ENCODE measurements at places on chromosomes 12 and 14.

DNA sequence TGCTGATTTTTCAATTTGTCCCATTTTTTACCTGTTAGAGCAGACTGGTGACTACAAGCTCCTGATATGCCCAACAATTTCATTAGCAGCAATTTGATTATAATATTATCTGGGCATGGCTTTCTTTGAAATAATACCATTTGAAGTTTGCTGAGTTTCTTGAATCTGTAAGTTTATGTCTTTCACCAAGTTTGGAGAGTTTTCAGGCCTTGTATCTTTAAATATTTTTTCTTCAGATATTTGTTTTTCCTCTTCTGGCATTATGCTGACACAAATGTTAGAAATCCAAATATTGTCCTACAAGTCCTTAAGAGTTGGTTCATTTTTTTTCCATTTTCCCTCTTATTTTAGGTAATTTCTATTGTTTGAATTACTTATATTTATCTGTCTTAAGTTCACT, 30.4 kb downstream of the SLC2A13 start:
- no peak for DNase-seq

DNA sequence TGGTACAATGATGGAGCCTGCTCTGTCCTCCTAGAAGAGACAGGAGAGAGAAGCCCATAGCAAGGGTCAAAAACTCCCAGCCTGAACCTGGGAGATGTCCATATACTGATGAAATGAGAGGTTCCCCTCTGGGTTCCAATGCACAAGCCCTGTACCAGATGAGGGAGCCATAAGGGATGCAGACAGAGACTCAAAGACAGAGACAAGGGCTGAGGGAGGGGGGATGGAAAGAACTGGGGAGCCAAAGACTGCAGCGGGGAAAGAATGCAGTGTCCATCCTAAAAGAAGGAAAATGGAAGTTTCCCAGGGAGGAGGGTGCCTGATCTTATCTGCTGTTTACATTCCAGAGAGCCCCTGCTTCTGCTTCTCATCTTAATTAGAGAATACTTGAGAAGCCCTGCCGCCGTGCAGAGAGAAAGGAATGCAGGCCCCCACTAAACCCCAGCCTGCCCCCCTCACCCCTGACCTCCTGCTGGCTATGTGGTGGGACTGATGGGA, 27.7 kb downstream of the KRT18 start:
- no peak for DNase-seq

- no peak for DNase-seq
Observed at GRCh38 chr14:35504260-35504659, 29.7 kb upstream of the INSM2 start.

DNA sequence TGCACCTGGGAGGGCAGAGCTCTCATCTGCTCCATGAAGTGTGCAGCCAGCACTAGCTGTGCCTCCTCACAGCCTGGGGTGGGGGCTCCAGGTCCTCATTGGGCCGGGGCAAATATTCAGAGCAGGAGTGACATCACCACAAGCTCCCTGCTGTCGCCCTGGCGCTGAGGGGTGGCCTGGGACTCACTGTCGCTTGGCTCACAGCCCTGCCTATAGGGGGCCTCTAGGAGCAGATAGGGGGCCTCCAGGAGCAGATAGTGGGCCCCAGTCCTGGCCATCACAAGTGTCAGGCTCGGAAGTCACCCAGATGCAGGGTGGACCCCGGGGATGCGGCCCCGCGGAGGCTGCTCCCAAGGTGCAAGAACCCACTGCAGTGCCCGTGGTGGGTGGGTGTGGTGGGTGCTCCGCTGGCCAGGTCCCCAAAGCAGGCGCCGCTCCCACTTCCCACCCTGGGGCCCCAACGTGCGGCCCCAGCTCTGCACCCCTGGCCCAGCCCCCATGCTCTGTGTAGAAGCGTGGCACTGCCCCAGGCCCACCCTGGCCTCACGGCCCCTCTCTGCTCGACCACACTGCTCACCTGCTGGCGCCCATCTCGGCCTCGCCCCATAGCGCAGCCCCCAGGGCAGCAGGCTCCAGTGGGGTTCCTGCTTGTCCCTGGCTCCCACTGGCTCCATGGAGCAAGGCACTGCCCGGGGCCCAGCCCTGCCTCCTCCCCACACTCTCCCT, 18.0 kb downstream of the SYNJ2BP start:
- DNase-seq, result no peak

DNA sequence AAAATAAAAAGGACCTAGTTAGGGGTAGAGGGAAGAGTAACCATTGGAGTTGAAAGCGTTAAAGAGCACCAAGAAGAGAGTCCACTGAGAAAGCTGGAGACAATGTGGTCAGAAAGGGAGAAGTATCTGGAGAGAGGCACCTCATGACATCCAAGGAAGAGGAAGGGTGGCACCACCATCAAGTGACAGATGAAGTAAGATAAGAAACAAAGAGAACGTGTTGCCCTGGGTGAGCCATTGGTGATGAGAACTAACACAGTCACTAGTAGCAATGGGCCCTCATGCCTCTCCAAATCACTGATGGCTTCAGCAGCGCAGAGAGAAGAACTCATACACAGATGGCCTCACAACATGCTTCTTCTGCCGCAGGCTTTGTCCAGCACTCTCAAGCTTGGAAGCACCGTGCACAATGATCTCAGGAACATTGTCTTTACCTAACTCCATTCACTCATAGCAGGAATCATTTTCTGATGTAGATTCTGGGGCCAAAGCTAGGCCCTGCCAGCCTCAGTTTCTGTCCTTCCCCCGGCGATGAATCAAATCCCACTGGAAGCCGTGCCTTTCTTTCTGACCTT, 252.9 kb downstream of the DPF3 start:
- DNase-seq, result no peak

DNA sequence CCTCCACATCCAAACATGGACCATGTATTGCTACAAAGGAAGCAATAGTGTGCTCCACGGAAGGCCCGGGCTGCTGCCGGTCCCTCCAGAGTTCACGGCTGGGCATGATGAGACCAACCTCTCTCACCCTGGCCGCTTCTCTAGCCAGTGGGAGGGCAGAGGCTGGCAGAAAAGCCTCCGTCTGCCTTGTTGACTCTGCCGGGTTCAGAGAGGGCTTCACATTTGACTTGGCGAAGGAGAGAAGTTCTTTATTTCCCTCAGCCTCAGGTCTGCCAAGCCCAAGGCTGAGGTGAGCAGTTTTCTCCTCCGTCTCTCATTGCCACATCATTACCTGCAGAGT, 230.0 kb downstream of the ZFP36L1 start:
- DNase-seq, result no peak

DNA sequence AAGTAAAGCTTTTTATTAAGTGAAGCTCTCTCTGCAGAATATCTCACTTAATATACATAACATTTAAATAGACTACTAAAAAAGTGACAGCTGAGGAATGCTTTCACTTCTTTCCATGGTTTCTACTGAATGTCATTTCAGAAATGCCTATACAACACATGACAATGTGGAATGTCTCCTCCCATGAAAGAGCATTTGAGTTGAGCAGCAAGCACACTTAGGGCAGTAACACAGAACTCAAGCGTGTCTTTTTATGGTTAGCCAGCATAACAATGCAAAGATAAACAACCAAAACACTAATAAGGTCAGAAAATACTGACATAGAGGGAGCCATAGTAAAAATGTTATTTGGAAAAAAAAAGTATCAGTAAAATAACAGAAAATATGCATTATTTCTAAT, 9.4 kb downstream of the PPP1R12A start:
- no peak for DNase-seq

DNA sequence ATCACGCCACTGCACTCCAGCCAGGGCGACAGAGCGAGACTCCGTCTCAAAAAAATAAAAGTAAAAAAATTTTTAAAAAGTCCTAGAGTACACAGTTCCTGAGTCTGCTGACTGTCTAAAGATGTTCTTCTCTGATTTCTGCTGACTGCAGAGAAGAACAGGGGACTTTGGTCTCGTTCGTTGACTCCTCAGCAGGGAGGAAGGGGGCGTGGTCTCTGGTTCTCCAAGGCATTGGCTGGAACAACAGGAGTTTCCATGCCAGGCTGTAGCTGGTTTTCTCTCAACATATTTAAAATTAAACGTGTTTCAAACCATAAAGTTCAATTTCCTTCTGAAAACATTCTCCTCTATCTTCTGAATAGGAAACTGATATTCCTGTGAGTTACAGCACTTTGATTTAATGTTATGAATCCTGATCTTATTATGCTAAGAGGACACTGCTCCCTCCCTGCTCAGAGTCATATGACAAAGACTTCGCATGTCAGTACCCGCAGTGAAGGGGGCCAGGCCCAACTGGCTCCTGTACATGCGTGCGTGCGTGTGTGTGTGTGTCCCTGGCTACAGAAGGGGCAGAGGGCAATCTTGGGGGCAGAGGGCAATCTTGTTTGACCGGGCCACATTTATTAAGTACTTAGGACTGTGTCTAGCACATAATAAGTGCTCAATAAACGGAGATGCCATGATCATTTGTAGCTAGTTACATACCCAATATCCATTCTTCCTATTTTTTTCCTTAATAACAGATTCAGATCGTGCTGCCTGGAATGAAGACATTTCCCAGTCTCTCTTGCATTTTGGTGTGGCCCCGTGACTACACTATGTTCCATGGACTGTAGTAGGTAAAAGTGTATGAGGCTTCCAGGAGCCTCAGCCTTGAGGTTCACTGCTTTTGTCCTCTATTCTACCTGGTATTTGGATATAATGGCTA, 16.5 kb upstream of the HNF1A start:
- DNase-seq, result no peak

- DNase-seq, result no peak
Observed at GRCh38 chr14:69002069-69002468, 23.0 kb upstream of the ACTN1 start.

GRCh38 chr12:26906704-26907103, 31.1 kb downstream of the INTS13 start:
- DNase-seq, result no peak

DNA sequence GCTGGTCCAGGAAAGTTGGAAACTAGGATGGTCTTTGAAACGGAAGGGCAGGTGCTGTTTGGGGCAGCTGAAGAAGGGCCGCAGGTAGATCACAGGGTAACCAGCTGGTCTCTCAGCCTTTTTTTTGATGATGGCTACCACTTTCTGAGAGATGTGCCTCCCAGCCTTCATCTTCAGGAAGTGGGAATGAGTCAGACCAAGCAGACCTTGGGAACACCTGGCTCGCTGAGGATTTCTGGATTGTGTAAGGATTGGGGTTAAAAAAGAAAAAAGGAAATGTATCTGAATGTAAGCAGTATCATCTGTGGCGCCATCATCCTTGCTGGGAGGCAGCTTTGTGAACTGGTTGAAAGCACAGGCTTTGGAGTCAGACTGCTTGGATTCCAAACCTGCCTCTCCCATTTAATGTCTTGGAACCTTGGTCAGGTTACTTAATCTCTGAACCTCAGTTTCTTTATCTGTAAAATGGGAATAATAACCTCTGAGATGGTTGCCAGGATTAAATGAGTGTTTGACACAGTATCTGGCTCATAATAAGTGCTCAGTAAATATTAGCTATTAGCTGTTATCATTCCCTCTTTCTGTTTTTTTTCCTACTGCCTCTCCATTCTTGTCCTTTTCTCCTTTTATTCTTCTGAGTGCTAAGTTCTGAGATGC, 1.7 kb downstream of the PRPF40B start:
- no peak for DNase-seq

- DNase-seq, result no peak
Observed at GRCh38 chr12:118357257-118358007, 15.3 kb downstream of the TAOK3 start.

Data from stimulated activated CD4-positive, alpha-beta T cell treated with anti-CD3 and anti-CD28 coated beads, Interleukin-4, amount 100 ng/mL, for 48 hours (primary cell).